ENCODE measurements at places on chromosomes 3 and 15.

DNA sequence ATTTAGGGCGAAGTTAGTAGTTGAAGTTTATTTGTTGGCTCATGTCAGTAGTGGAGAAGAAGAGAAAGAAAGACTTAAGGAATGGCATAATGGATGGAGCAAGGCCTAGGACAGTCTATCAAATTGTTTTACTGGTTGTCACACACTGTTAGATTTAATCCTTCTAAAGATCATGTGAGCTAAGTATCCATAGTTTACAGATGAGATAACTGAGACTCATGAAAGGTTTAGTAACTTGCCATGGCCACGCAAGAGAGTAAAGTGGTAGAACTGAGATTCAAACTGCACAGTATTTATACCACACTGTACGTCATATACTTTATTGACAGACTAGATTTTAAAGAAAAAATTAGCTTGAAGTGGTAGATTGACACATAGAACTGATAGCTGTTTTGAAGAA is 11.4 kb downstream of the SPRED1 start:
- DNase-seq = no peak

- no peak for DNase-seq
These were observed 985 bp downstream of the TEX9 start for GRCh38 chr15:56366211-56366610.

DNA sequence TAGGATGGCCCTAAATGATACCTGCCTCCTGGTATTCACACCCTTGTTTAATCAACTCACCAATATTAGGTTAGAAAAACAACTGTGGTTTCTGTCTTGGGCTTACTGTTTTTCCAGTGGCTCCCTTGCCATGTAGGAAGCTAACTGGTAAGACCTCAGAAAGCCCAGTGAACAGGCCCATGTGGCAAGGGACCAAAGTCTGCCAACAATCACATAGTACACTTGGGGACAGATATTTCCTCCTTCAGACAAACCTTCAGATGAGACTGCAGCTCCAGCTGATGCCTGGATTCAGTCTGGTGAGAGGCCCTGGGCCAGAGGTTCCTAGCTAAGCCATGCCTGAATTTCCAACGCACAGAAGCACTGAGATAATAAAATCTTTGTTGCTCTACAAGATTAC is 96.1 kb downstream of the GSK3B start:
- DNase-seq = no peak

DNA sequence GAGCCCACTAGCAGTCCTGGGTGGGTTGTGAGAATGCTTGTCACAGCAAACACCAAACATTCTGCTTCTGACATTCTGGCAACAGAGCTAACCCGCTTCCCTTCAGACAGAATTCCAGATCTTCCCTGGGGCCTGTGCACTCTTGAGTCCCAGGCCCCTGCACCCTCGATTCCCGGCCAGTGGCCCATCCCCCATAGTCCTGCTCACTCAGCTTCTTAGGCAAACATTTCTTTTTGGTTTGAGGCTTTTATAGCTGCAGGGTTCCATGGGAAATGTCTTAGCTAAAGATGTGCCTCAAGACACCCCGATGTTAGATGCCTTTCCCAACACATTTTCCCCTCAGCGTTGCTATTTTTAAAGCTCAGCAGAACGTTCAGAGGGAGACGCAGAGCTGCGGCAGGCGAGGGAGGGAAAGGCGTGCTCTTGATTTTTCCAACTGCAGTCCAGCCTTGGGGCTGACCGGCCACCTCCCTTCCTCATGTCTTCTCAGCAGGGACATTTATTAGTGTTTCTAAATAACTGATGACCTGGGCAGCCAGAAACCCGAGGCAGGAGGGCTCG is 35.2 kb downstream of the ABTB1 start:
- DNase-seq = no peak

Measured in LoVo (cell line).